ENCODE measurements at places on chromosomes 1 and 21. TPM values are rescaled to one million over a fixed set of nuclear protein-coding genes. Genes with fewer than 3 reads are reported as not detected.

TPRG1L gene
- 14.9 TPM for total RNA-seq

CELA2B gene
- total RNA-seq, result not detected

MIGA1 gene
- total RNA-seq, result 8.0 TPM

CFAP45 gene
- not detected for total RNA-seq

CRYAA gene
- total RNA-seq, result not detected

HPCAL4 gene
- total RNA-seq, result 0.49 TPM

SUMO3 gene
- 92.1 TPM for total RNA-seq

USH2A gene
- 0.14 TPM for total RNA-seq

SAMSN1 gene
- total RNA-seq, result not detected

PER3 gene
- total RNA-seq, result 5.3 TPM

CCDC30 gene
- total RNA-seq, result 6.9 TPM

SIK1 gene
- total RNA-seq, result 1.7 TPM

LIN9 gene
- 14.8 TPM for total RNA-seq

GREM2 gene
- total RNA-seq, result 1.7 TPM

ERICH3 gene
- total RNA-seq, result not detected

SPRR3 gene
- total RNA-seq, result not detected

TEX38 gene
- not detected for total RNA-seq

HSD3B1 gene
- not detected for total RNA-seq

RAB7B gene
- total RNA-seq, result 4.4 TPM

ZMYND12 gene
- total RNA-seq, result 0.68 TPM

MYBPH gene
- not detected for total RNA-seq

C1orf185 gene
- not detected for total RNA-seq

UBASH3A gene
- not detected for total RNA-seq

MRTO4 gene
- total RNA-seq, result 57.3 TPM

C2CD4D gene
- 0.40 TPM for total RNA-seq

TNFSF4 gene
- 0.57 TPM for total RNA-seq

DMBX1 gene
- total RNA-seq, result not detected

SEMA4A gene
- 1.3 TPM for total RNA-seq

TSACC gene
- total RNA-seq, result 1.0 TPM

RPS6KA1 gene
- 41.6 TPM for total RNA-seq

FCRL3 gene
- total RNA-seq, result not detected

ERG gene
- 0.61 TPM for total RNA-seq

PTPN22 gene
- total RNA-seq, result not detected
